ENCODE measurements at places on chromosomes 16 and 17. TPM values are rescaled to one million over a fixed set of nuclear protein-coding genes. Genes with fewer than 3 reads are reported as not detected.

The GLP2R gene
- total RNA-seq: 1.8 TPM

The OR1E2 gene
- total RNA-seq: not detected

- H3K4me1 ChIP-seq: no peaks in the 10 kb centered on the region
- no peaks in the 10 kb centered on the region for H3K27me3 ChIP-seq
These were observed 21.3 kb upstream of the USP10 start for GRCh38 chr16:84678541-84678940.

GRCh38 chr16:74202009-74202408 is 94.6 kb upstream of the PSMD7 start:
- H3K27me3 ChIP-seq: no peaks in the 10 kb centered on the region
- H3K27ac ChIP-seq: no peak overlapping the region
- H3K4me1 ChIP-seq: no peaks in the 10 kb centered on the region
- no peaks in the 10 kb centered on the region for H3K36me3 ChIP-seq
- H3K4me3 ChIP-seq: no peak overlapping the region
